Activated CD4-positive, alpha-beta memory T cell treated with anti-CD3 and anti-CD28 coated beads, Interleukin-2, amount 10 ng/mL, durations not matched to agents 7 days and 5 days (primary cell): ENCODE measurements at places on chromosomes 7 and 10. TPM values are rescaled to one million over a fixed set of nuclear protein-coding genes. Genes with fewer than 3 reads are reported as not detected.

TIMM23 gene
- 48.2 TPM for total RNA-seq

MKX gene
- not detected for total RNA-seq

SPDYE11 gene
- not detected for total RNA-seq

IFIT1B gene
- total RNA-seq = 0.15 TPM
